ENCODE measurements at places on chromosomes 1 and 21. TPM values are rescaled to one million over a fixed set of nuclear protein-coding genes. Genes with fewer than 3 reads are reported as not detected.

DNA sequence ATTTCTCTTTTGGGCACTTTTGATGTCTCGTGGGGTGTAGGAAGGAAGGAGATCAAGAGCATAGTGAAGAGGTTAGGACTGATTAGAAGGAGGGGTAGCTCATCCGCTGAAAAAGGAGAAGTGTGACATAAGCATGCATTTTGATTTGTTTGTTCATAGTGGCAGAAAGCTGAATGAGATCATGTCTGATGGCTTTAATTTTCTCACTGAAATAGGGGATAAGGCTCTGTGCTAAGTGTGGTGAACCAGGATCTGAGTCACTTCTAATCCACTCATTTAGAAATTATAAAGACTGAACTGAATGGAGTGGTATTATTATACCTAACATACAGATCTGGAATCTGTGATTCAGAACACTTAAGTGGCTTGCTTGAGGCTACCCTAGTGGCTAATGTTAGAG lies 344.5 kb downstream of the PDE4B start:
- DNase-seq = no peak

DNA sequence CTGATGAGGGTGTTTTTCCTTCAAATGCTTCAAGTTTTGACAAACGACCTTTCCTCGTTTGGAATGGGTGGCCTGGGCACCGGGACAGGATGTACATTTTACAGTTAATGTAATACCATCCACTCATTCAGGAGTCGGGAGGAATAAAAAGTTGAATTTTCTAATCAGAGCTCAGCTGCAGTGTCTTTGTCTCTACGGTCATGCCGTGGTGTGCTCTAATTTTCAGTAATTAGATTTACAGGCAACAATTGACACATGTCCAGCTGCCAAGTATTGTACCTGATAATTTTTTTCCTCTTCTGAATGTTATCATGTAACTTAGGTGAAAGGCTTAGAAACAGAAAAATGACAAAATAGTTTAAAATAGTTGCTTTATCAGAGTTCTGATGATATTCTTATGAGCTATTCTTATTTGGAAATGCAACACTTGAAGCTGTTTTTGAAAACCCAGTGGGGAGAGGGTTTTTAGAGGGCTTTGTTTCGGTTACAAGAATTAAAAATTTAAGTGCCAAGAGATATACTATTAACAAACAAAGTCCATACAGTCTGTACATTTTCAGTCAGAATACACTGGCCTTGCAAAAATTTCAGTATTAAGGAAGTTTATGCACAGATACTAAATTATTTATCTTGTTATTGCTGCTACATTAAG lies 1.0 kb downstream of the CDKN2C start:
- no peak for DNase-seq

- no peak for DNase-seq
Observed at GRCh38 chr1:245748240-245748639, 593.5 kb downstream of the KIF26B start.

GRCh38 chr21:29888437-29888836 lies 51.4 kb downstream of the GRIK1 start:
- no peak for DNase-seq

- DNase-seq = peak; percentile 32
Observed at GRCh38 chr1:19596065-19596713, 47.9 kb upstream of the NBL1 start.

DNA sequence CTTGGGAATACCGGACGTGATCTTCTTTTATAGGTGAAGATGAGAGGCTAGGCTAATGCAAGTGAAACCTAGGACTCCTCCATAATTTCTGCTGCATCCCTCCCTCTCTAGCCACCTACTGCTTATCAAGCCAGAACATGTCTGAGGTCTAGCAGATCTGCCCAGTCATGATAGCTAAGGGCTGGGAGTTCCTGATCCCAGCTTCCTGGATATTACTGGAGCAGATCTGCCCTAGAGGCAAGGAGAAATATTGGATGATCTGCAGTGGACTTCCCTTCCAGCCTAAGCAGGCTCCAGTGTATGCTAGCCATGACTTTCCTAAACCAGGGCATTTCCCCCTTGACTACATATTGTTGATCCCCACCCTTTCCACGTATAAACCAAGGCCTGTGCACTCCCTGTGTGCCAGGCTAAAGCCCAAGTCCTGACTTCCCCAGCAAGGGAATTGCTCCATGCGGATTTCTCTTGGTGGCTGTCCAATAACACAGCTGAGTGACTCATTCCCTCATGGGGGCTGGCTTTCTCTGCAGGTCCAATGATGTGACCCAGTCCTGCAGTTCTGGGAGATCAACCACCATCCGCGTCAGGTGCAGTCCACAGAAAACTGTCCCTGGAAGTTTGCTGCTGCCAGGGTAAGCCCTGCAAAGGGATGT lies 15.5 kb upstream of the SARS1 start:
- peak; percentile 92 for DNase-seq

DNA sequence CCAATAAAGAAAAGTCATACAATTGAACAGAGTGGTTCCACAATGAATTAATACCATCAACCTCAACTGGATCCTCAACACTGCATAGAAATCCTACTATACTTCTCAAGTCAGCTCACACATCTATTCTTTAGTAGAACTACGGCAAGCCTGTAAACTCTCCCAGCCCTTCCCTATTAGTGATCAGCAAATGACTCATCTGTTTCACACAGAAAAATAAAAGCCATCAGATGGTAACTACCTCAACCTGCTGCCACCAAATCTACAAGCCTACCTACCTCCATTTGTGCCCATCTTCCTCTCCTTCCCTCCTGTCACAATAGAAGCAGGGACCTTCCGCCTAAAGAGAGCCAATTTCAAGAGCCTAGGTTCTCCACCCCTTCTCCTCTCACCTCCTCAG lies 63.6 kb downstream of the DMAP1 start:
- DNase-seq = no peak

DNA sequence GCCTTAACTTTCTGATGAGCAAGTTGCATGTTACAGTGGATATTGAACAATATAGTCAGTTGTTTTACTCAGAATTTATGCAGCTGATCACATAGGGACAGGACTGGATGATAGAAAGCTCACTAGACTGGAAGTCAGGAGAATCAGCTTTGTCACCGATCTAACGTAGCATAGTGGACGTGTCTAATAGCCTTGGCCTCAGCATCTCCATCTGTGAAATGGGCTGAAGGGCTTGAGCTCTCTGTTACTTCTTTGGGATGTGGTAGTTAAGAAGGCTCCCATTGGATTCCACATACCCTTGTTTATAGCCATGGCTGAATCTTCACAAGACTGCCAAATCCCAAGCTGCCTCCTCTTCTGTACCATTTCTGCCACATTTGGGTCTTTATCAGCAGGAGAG lies 190.6 kb downstream of the GRIK1 start:
- DNase-seq = no peak

GRCh38 chr1:184975208-184975870 lies 1.0 kb upstream of the NIBAN1 start:
- no peak for DNase-seq

DNA sequence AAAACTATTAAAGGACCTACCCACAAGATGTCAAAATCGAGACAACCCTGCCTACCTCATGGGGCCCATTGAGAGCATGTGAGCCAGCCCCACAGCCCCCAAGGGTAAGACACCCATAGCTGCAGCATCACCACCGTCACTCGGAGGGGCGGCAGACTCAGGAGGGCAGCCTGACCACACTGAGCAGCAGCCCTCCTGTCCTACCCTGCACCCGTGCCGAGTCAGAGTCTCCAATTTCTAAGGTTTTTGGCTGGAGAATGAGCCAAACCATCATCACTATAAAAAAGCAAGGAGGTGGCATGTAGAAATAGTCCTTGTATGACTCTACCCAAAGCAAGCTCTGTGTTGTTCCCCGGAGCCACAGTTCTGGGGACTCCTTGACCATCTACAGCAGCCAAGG lies 94.7 kb downstream of the SSBP3 start:
- no peak for DNase-seq

Gene LMX1A
- total RNA-seq = not detected

Gene PTCH2
- 3.0 TPM for total RNA-seq

Gene GPA33
- 0.07 TPM for total RNA-seq

DNA sequence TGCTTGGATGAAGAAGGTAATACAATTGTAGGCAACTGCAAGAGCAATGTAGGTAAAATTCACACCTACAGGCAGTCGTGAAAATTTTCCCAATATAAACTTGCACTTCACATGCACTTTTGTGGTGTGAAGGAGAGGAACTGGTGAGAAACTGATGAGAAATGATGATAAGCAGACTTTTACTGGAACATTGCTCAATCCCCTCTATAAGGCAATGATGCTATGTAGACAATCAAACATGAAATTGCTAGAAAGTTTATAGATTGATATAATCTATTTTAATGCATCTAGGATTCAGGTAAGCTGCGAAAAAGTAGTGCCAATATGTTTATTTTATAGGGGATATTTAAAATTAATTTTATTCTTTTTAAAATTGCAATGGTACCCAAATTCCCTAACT lies 802.2 kb downstream of the KCNT2 start:
- no peak for DNase-seq

Gene ZSWIM5
- total RNA-seq = 0.07 TPM

Measured in K562 (cell line).